SJCRH30 (cell line): ENCODE measurements at places on chromosomes 16 and 17. TPM values are rescaled to one million over a fixed set of nuclear protein-coding genes. Genes with fewer than 3 reads are reported as not detected.

GRCh38 chr17:63774141-63774968 lies at the start of gene DDX42:
Gene DDX42 (plus strand): TSS chr17:63774170. CDS start chr17:63787050, 12,880 bp downstream.
- peak; percentile 63 for DNase-seq

DNA sequence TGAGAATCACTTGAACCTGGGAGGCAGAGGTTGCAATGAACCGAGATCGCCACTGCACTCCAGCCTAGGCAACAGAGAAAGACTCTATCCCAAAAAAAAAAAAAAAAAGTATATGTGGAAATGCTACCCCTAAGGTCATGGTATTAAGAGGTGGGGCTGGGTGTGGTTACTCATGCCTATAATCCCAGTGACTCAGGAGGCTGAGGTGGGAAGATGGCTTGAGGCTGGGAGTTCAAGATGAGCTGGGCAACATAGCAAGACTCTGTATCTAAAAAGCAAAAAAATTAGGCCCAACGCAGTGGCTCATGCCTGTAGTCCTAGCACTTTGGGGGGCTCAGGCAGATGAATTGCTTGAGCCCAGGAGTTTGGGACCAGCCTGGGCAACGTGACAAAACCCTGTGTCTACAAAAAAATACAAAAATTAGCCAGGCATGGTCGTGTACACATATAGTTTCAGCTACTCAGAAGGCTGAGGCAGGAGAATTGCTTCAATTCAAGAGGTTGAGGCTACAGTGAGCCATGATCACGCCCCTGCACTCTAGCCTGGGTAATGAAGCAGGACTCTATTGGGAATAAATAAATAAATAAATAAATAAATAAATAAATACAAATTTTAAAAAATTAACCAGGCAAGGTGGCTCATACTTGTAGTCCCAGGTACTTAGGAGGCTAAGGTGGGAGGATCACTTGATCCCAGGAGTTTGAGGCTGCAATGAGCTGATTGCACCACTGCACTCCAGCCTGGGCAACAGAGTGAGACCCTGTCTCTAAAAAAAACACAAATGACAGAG lies 32.3 kb upstream of the NUFIP2 start:
- no peak for DNase-seq

GRCh38 chr17:69228576-69228975 lies at the start of gene ABCA10:
Gene ABCA10 (minus strand): TSS chr17:69228824. CDS start chr17:69225358, 3,466 bp downstream.
- DNase-seq, result no peak

ADAM11 gene
- 0.73 and 0.79 TPM in 2 replicates for total RNA-seq

GRCh38 chr16:68981971-68982370 lies 123.5 kb upstream of the HAS3 start:
- DNase-seq, result no peak

GRCh38 chr16:74902161-74902560 lies 82.8 kb downstream of the WDR59 start:
- DNase-seq, result no peak

CDH3 gene
- total RNA-seq, result 12.0 and 13.3 TPM in 2 replicates

GRCh38 chr17:19610311-19610710 lies 38.2 kb upstream of the ALDH3A2 start:
- no peak for DNase-seq
